ENCODE measurements at places on chromosomes 4 and X.

DNA sequence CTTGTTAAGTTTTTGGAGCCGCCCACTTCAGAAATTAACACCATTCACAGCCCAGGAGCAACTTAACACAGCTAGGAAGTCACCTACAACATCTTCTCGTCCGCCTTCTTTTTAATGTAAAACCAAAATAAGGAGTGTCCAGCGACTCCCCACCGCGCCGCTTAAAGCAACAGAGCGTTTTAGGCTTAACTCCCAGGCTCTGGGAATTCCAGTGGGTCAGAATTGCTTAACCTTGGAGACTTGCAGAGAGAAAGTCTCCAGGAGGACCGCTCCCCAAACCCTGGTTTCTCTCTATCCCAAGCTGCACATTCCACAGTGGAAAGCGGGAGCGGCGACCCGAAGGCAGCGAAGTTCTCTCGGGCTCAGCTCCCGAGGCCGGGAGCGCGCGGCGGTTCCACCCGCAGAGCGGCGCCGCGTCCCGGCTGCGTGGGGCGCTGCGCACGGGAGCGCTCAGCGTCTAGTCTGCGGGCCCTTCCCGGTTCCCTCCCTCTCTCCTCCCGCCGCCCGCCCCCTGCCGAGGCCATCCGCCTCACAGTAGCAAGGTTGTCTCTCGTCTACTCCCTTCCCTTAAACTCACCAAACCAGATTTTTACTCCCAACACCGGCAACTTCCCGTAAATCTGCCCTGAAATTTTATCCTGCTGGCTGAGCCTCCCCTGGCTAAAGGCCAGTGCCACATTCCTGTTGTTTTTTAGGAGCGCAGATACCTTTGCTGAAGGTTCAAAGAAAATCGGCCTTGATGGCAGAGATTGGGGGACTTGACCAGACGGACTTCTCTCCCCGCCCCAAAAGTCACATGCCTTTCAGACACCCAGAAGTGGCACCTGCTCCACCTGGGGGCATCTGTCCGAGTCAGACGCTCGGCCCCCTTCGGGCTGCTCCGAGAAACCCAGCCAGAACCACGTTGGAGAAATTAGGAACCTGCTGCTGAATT, at the start of gene RBM47:
Gene RBM47, minus strand, starts transcription at position 464 of the 934 bp plus-strand sequence. CDS start 190,971 bp downstream, outside the sequence.
- peak; percentile 88 for DNase-seq
- H3K36me3 ChIP-seq: no peaks in the 10 kb centered on the region
- H3K27ac ChIP-seq: peak within 1 kb of the TSS; percentile 93
- H3K4me3 ChIP-seq: peak within 1 kb of the TSS; percentile 66
- H3K4me1 ChIP-seq: no peaks in the 10 kb centered on the region

GRCh38 chr4:139200102-139200501, 23.1 kb upstream of the ELF2 start:
- H3K36me3 ChIP-seq: no peaks in the 10 kb centered on the region
- no peaks in the 10 kb centered on the region for H3K4me1 ChIP-seq
- no peak overlapping the region for H3K4me3 ChIP-seq
- no peaks in the 10 kb centered on the region for H3K27me3 ChIP-seq
- no peak overlapping the region for H3K27ac ChIP-seq
- no peak for DNase-seq

GRCh38 chrX:19677121-19677520, 161.8 kb upstream of the MAP3K15 start:
- H3K27me3 ChIP-seq: peaks cover 17% of the 10 kb centered on the region
- no peaks in the 10 kb centered on the region for H3K4me1 ChIP-seq
- DNase-seq: no peak
- no peak overlapping the region for H3K4me3 ChIP-seq
- no peaks in the 10 kb centered on the region for H3K36me3 ChIP-seq

DNA sequence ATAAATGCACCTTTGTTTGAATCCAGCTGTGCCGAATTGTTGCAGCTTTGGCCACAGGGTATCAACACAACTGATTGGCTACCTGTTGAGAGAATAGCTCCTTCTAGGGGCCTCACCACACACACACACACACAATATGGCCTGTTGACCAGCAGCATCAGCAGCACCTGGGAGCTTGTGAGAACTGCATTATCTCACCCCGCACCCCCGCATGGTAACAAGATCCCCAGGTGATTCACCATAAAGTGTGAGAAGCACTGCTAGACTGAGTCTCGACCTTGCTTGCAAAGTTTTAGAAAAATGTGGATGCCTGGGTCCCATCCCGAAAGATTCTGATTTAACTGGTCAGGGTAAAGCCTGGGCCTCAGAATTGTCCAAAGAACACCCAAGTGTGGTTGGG, 176.9 kb upstream of the PRPS2 start:
- H3K27me3 ChIP-seq: peaks cover 4% of the 10 kb centered on the region
- H3K4me1 ChIP-seq: no peaks in the 10 kb centered on the region
- no peaks in the 10 kb centered on the region for H3K36me3 ChIP-seq
- H3K27ac ChIP-seq: no peak overlapping the region
- DNase-seq: no peak
- H3K4me3 ChIP-seq: no peak overlapping the region

GRCh38 chr4:2186133-2186864, 55.6 kb downstream of the HAUS3 start:
- H3K36me3 ChIP-seq: no peaks in the 10 kb centered on the region
- no peak overlapping the region for H3K4me3 ChIP-seq
- no peak for DNase-seq
- no peaks in the 10 kb centered on the region for H3K27me3 ChIP-seq

GRCh38 chr4:56424697-56425514, 10.5 kb downstream of the PPAT start:
- H3K27me3 ChIP-seq: no peaks in the 10 kb centered on the region
- no peak overlapping the region for H3K4me3 ChIP-seq
- H3K27ac ChIP-seq: no peak overlapping the region

- H3K27me3 ChIP-seq: no peaks in the 10 kb centered on the region
- H3K27ac ChIP-seq: peak overlapping the region; percentile 83
- H3K4me1 ChIP-seq: no peaks in the 10 kb centered on the region
- DNase-seq: no peak
- H3K4me3 ChIP-seq: no peak overlapping the region
Measured at GRCh38 chr4:68906780-68907137, 44.8 kb downstream of the UGT2A3 start.

DNA sequence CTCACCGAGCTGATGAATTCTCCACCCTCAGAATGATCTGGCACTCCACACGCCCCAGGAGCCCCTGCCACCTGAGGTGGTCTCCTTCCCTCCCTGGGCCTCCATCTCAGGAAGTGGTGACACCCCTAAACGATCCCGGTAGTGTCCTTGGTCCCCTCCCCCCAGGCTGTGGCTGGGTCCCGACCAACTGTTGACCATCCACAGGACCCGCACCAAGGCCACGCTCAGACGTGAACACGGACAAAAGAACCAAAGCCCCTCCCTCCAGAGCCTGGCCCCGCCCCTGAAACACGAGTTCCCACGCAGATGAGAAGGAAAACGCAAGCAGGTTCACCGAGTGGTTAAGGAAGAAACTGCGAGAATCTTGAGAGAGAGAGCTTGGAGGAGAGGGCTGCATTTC, 16.6 kb downstream of the LRPAP1 start:
- H3K4me1 ChIP-seq: no peaks in the 10 kb centered on the region
- H3K36me3 ChIP-seq: peaks cover 31% of the 10 kb centered on the region
- DNase-seq: no peak
- no peaks in the 10 kb centered on the region for H3K27me3 ChIP-seq
- H3K27ac ChIP-seq: no peak overlapping the region

DNA sequence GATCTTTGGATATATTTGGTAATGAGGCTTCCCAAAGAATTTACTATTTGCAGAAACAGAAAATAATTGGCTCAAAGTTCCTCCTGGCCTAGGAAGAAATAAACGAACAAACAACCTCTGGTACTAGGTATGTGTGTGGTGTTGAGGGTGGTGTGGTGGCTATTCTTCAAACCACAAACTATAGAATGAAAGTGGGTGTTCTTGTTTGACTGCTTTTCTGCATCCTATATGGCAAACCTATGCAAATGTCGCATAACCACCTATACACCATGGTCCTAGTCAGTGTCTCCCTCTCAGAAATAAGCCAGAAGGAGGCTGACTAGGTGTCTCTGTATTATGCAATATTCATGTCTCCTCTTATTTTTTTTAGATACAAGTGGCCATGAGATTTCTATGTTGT, 106.6 kb upstream of the PCDH18 start:
- H3K4me3 ChIP-seq: no peak overlapping the region
- H3K27me3 ChIP-seq: no peaks in the 10 kb centered on the region
- H3K36me3 ChIP-seq: no peaks in the 10 kb centered on the region
- no peak overlapping the region for H3K27ac ChIP-seq

- H3K27me3 ChIP-seq: no peaks in the 10 kb centered on the region
- H3K36me3 ChIP-seq: no peaks in the 10 kb centered on the region
- no peak overlapping the region for H3K27ac ChIP-seq
- peaks cover 4% of the 10 kb centered on the region for H3K4me1 ChIP-seq
Measured at GRCh38 chr4:38149997-38150671, 189.9 kb downstream of the PTTG2 start.

DNA sequence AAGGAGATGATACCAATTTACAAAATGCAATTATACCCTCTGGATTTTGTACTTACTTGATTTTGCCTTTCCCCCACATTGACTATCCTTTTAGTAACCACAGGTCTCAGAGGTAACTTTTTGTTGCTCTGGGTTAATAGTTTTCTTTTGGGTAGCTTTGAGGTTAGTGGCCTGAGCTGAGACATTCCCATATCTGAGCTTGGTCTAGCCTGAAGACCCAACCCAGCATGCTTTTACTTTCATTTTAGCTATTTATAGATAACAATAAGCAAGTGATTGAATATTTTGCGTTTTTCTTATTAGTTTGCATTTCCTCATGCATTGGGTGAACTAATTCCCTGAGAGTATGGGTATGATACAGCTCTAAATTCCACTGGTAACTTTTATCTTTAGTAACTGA, 11.8 kb downstream of the HTN1 start:
- H3K27ac ChIP-seq: no peak overlapping the region
- no peaks in the 10 kb centered on the region for H3K36me3 ChIP-seq
- no peaks in the 10 kb centered on the region for H3K4me1 ChIP-seq

DNA sequence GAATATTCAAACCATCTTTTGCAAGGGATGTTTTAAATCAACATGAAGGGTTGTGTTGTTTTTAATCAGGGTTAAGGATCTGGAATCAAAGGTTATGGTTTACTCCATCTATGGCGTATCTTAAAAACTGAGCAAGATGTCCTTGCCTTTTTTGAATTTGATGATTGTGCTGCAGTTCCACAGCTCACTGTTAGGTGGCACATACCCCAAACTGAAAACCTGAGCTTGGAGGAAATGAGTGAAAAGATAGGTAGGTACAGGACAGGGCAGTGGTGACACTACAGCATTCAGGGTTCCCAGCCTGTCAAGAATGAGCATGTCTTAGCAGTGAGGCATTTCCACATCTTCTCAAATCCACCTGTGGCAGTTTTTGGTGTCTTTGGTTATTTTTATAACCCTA, 13.1 kb upstream of the EOLA1 start:
- no peaks in the 10 kb centered on the region for H3K4me1 ChIP-seq
- H3K27ac ChIP-seq: no peak overlapping the region
- H3K27me3 ChIP-seq: no peaks in the 10 kb centered on the region

- no peak for DNase-seq
- H3K36me3 ChIP-seq: no peaks in the 10 kb centered on the region
- H3K27me3 ChIP-seq: no peaks in the 10 kb centered on the region
- no peaks in the 10 kb centered on the region for H3K4me1 ChIP-seq
- no peak overlapping the region for H3K27ac ChIP-seq
Measured at GRCh38 chr4:70110917-70111316, 43.1 kb upstream of the PRR27 start.

DNA sequence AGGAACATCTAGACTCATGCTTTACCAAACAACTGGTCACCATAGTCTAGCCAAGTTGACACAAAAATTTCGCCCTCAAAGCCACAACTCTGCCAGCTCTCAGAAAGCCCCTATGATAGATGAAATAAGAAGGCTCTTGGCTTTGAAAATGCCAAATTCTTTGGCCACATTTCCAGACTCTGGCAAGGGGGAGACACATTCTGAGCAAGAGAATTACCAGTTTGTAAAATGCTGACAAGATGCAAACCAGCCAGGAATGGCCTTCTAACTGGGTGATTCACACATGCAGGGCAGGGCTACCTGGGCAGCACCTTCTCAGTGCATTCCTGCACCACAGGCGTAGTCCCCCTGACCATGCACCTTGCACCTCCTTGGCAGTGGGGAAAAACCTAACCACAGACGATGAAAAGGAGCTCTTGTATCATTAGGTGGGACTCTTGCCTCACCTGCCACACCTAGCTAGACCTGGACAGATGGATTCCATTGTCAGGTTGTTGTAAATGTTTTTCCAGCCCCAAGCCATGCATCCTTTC, 77.4 kb upstream of the CPEB2 start:
- H3K4me1 ChIP-seq: no peaks in the 10 kb centered on the region
- H3K27me3 ChIP-seq: no peaks in the 10 kb centered on the region
- no peak overlapping the region for H3K4me3 ChIP-seq
- no peaks in the 10 kb centered on the region for H3K36me3 ChIP-seq

DNA sequence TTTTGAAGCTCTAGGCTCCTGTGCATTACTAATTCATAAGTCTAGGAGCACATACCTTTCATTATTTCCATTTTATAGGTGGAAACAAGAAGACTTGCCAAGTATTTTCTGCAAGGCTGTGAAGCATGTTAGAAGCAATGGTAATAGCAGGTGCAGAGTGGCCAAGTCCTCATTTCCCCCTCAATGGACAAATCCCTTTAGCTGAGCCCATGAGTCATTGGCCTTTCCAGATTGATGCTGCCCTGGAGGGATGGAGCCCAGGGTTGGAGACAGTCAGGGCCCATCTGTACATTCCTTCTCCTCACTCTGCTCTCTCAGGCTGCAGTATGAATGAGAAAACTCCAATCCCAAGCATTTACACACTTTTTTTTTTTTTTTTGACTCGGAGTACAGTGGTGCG, 6.6 kb downstream of the MGST2 start:
- H3K4me1 ChIP-seq: no peaks in the 10 kb centered on the region
- no peaks in the 10 kb centered on the region for H3K36me3 ChIP-seq
- H3K4me3 ChIP-seq: no peak overlapping the region
- H3K27me3 ChIP-seq: no peaks in the 10 kb centered on the region

- H3K36me3 ChIP-seq: no peaks in the 10 kb centered on the region
- H3K27ac ChIP-seq: no peak overlapping the region
- no peak for DNase-seq
- H3K27me3 ChIP-seq: peaks cover 3% of the 10 kb centered on the region
Measured at GRCh38 chr4:1116838-1117237, 3.5 kb upstream of the RNF212 start.

DNA sequence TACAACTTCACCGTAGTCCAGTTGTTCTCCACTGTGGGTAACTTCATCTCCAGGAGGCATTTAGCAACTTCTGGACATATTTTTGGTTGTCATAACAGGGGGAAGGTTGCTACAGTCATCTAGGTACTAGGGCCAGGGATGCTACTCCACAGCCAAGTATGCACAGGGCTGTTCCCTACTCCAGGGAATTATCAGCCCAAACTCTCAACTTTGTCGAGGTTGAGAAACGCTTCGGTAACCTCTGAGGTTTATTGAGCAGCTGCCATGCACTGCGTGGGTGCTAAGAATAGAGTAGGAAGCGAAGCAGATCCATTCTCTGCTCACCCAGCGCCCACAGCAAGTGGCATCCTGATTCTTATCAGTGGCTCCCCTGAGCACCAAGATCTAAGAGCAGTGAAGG, 8.2 kb downstream of the FGFBP1 start:
- H3K36me3 ChIP-seq: no peaks in the 10 kb centered on the region
- no peaks in the 10 kb centered on the region for H3K27me3 ChIP-seq
- no peak for DNase-seq
- H3K4me3 ChIP-seq: no peak overlapping the region
- no peaks in the 10 kb centered on the region for H3K4me1 ChIP-seq
- no peak overlapping the region for H3K27ac ChIP-seq
